Activated CD8-positive, alpha-beta T cell treated with anti-CD3 and anti-CD28 coated beads for 36 hours (primary cell): ENCODE measurements at places on chromosomes 5 and 9. TPM values are rescaled to one million over a fixed set of nuclear protein-coding genes. Genes with fewer than 3 reads are reported as not detected.
A peak's percentile ranks its signal among the peaks of the same experiment; 100 is the strongest.

DIPK1B gene
- 0.14 TPM for total RNA-seq

GHR gene
- total RNA-seq, result not detected

SEMA5A gene
- not detected for total RNA-seq

SLC28A3 gene
- total RNA-seq, result 0.31 TPM

SVEP1 gene
- not detected for total RNA-seq

AGXT2 gene
- total RNA-seq, result not detected

DNA sequence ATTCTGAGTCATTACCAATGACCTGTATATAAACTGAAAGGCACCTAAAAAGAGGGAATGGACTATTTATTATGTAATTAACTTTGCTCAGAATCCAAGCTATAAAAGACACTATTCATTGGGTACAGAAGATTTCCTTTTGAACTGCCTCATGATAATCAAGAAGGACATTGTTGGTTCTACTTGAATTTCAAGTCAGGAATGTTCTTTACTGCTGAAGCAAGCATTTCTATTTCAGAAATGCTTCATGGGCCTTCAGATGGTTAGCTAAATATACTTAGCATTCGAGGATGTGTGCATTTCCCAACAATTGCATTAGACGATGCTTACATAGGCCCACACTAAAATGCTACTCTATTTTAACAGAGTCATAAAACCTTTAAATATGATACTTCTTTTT is 658.2 kb upstream of the DMAC1 start:
- DNase-seq, result no peak

SPATA31A3 gene
- total RNA-seq, result not detected

DBH gene
- total RNA-seq, result not detected

DNA sequence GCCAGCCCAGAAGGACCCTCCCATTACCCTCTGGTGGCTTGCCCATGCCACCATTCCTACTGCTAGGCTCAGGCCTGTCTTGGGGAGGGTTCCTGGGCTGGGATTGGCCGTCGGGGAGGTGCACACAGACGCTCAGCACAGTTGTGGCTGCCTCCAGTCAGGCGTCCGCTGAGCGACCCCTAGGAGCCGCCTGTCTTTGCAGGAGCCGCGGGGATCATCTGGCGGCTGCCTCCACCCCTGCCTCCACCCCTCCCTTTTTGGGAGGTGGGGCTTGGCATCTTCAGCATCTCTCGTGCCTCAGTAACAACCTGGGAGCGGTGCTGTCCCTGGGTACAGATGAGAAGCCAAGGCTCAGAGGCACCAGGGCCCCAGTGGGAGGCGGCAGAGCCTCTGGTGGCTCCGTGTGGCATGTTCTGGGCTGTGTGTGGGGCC is 39.6 kb downstream of the RXRA start:
- no peak for DNase-seq

- DNase-seq, result no peak
Observed at GRCh38 chr5:179295778-179296149, 49.5 kb downstream of the ADAMTS2 start.

LRRC70 gene
- 0.34 TPM for total RNA-seq

PITX1 gene
- 0.31 TPM for total RNA-seq

DNA sequence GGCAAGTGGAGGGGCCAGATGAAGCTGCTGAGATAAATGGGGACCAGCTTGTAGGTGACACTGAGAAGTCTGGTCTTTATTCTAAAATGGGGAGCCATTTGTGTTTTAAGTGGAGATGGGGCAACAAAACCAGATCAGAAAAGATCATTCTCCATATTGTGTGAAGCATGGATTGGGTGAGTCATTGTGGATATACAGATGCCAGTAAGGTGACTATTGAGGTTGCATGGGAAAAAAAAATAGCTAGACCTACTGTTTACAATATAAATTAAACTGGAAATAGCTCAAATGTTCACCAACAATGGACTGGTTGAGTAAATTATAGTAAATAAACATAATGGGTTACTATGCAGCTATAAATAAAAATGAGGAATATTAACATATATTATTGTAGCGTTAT is 5.4 kb upstream of the MAP1B start:
- DNase-seq, result no peak

OLFML2A gene
- not detected for total RNA-seq

- DNase-seq, result no peak
Observed at GRCh38 chr9:38003946-38004808, 64.8 kb downstream of the SHB start.

GRCh38 chr9:92850898-92851297 is 26.9 kb downstream of the ZNF484 start:
- no peak for DNase-seq

GRCh38 chr5:169009123-169009522 is 291.8 kb downstream of the SLIT3 start:
- no peak for DNase-seq

DNA sequence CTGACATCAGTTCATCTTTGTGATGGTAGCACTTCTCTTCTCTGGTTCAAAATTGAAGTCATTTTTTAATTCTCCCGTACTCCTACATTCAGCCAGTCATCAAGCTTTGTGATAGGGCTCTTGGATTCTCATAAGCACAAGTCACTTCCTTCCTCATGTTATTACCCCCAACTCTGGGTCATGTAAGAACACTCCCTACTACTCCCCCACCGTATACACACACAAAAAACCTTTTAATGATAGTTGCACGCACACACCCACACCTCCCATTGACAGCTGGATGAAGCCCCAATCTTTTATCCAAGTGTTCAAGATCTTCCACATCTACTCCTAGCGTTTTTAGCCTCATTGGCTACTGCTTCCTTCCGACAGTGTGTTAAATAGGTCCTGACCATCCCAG is 16.8 kb downstream of the KDM3B start:
- no peak for DNase-seq

DNA sequence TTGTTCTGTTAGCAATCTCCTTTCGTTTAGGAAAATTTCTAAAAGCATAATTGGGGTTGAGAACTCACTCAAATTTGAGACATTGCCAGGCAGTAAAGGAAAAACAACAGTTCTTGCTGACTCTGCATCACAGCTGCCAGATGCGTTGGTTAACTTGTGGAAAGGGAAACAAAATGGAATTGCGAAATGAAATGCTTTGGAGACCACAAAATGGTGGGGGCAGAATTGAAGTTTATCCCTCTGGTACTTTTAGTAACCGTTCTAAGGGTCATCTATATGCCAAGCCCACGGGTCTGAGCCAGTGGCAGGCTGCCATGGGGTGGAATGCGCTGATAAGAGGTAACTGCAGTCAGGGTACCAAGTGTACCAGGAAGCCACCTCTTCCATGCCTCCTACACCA is 28.6 kb upstream of the SELENOP start:
- no peak for DNase-seq

DNA sequence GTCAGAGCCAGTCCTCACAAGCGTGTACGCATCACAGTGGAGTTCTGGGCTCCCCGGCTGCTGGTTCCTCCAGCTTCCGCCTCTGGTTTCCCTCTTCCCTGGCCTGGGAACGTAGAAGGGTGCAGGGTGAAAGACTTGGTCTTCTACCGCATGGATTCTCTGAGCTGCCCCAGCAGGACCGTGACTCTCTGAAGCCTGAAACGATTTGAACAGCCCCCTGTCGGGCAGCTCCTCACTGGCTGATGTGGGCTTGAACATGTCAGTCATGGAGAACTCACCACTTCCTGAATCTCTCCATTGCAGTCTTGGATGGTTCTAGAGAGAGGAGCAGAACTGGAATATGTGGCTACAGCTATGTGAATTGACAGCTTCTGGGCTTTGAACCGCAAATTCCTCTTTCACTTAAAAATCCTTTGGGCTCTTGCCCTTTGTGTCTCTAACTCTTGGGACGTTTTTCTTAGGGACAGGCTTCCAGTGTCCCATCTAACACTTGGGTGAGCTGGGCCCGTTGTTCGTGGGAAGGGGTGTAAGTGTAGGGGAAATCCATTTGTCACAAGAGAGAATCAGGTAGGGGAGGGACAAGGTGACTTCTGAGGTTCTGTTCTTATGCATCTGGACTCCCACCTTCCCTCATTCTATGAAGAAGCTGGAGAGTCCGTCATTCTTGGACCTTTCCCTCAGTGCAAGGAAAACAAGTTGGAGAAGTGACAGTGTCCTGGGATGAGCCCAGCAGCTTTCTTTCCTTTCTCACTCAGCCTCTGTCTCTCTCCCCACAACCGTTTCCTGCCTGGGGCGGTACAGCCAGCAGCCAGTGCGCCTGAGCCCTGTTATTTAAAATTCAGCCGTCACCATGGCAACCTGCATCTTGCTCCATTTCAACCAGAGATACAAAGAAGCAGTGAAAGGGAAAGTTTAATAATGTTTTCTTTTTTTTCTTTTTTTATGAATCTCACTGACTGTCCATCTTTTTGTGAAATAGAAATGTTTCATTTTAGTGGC is 84.7 kb downstream of the PTTG1 start:
- peak; percentile 90 for DNase-seq

DNA sequence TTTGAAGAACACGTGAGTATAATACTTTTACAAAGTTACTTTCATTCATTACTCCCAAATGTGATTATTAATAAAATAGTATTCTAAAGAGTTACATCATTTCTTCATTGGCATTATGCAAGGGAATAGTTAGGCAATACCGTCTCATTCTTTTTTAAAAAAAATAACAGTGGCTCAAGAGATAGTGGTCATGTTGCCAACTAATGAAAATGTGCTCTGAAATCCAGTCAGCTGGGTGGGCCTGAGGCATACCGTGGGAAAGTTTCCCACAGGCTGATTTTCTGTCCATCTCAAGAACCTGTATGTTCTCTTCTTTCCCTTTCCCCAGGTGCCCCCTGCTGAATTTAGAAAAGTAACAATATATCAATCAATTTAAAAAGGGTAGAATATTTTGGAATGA is 40.8 kb upstream of the ROPN1L start:
- DNase-seq, result no peak

DNA sequence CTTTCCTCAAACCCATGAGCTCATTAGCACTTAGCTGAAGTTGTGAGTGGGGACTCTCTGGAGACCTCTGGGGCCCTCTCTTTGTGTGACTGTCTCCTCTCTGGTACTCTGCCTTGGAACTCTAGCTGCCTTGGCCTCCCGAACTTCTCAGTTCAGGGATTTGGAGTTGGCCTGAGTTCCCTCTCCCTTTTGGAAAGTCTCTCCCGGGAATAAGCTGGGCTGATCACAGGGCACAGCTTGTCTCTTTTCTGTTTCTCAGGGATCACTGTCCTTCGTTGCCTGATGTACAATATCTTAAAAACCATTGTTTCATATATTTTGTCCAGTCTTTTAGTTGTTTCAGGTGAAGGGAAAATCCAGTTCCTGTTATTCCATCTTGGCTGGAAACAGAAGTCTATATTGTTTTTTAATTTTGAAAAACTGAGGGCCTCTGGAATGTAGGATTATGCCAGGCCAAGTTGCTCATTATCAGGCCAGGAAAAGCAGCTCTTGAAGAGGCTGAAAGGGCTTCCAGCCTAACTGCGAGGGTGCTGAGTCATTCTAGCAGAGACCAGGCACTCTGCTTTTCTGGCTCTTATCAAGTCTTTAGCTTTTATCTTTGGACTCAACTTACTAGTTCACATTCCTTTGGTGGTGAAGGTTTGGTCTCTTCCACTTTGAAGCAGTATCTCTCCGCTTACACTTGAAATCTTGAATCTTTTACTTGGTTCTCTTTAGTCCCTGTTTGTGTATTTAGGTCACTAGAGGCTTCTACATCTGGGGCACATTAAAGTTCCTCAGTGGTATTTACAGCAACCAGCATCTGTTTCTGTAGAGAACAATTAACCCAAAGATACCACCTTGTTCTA is 8.4 kb upstream of the RGS3 start:
- peak; percentile 22 for DNase-seq

DOK3 gene
- total RNA-seq, result 7.4 TPM

- DNase-seq, result no peak
Observed at GRCh38 chr5:136043968-136044610, 15.3 kb downstream of the TGFBI start.

GRCh38 chr9:107213561-107214028 is 69.5 kb upstream of the RAD23B start:
- peak; percentile 64 for DNase-seq

ABO gene
- not detected for total RNA-seq

DNA sequence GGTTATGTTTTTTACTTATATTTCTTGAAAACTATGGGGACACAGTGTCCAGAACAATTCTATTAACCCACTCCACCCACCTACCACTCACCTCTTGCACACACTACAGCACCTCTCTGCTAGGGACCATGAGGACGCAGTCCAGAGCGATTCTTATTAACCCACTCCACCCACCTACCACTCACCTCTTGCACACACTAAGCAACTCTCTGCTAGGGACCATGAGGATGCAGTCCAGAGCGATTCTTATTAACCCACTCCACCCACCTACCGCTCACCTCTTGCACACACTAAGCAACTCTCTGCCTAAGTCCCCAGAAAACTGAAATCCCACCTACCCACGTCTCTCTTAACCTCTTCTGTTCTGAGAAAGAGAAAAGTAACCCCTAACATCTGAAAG is 2.2 kb upstream of the SHROOM1 start:
- no peak for DNase-seq

ANKRD34B gene
- total RNA-seq, result not detected

GRCh38 chr5:140295414-140295813 is 7.5 kb downstream of the PFDN1 start:
- DNase-seq, result peak; percentile 31

TSSK1B gene
- total RNA-seq, result not detected

GABRA1 gene
- total RNA-seq, result not detected

OSMR gene
- total RNA-seq, result not detected

COL27A1 gene
- 8.4 TPM for total RNA-seq

C9 gene
- not detected for total RNA-seq

DNA sequence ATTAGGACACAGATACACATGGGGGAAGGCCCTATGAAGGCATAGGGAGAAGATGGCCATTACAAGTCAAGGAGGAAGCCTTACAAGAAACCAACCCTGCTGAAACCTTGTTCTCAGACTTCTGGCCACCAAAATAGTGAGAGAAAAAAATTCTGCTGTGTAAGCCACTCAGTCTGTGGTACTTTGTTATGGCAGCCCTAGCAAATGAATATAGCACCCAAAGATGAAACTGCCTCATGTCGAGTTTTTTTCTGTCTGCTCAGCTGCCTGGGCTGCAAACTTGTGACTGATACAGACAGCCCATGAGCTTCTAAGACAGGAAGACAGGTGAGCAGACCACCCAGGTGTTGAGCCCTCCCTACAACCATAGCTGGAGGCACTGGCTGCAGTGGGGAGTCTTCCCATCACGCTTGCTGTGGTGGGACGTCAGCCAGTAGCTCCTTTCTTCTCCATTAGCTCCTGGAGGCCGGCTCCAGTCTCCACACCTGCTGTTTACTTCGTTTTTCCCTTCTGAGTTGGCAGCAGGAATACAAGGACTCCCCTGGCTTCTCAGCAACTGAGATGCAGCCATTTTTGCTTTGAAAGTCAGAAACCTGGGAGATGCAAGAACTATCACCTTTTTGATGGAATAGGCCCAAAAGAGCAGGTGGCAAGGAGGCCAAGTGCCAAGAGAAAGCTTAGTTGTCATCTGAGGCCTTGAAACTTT is 164.9 kb downstream of the SEMA6A start:
- DNase-seq, result no peak

CHMP5 gene
- 64.6 TPM for total RNA-seq

- DNase-seq, result no peak
Observed at GRCh38 chr5:168865968-168866367, 286.8 kb upstream of the PANK3 start.

- no peak for DNase-seq
Observed at GRCh38 chr9:131492070-131492469, 10.6 kb upstream of the POMT1 start.

GRCh38 chr9:13082796-13083195 is 196.7 kb downstream of the MPDZ start:
- DNase-seq, result no peak

GRCh38 chr5:156942064-156942463 is 21.0 kb downstream of the TIMD4 start:
- no peak for DNase-seq

GARNL3 gene
- 3.8 TPM for total RNA-seq
